Peyer's patch (tissue), 4 donors: ENCODE measurements at places on chromosomes 7 and 10. TPM values are rescaled to one million over a fixed set of nuclear protein-coding genes. Genes with fewer than 3 reads are reported as not detected.

- no peak for DNase-seq
These were observed 16.2 kb downstream of the KIFBP start for GRCh38 chr10:69004821-69005220.

DNA sequence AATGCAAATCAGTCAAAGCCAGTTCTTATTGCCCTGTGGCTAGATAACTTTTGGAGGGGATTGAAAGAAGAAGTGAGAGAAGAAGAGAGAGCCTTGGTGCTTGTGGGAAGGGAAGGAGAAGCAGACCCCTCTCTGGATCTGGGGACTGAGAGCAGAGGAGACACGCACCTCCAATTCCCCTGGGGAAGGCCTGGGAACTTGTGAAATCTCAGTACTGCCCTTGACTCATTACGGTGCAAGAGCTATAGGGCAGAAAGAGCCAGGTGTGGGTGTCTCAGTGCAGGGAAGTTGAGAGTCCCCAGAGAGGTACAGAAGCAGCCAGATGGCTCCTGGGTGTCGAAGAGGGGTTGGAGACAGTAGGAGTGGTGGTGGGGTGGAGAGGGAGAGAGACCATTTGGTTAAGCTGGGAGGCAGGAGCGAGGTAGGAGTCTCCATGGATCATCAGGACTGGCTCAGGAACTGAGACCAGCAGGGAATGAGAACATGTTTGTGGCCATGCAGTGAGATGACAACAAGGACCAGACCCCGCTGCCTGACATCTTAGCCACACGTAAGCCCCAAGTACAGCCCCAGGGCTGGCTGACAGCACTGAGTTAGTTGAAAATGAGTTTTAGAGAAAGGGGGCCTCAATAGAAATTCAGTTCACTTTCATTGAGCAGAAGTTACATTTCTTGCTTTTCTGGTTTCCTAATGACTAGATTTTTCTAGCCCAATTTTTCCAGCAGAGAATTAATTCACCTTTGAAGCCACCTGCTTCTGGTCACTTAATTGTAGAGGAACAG lies 238.2 kb downstream of the BUB3 start:
- DNase-seq = no peak

- DNase-seq = no peak
These were observed 56.0 kb upstream of the COMTD1 start for GRCh38 chr10:75291805-75292204.

Gene CALHM2
- total RNA-seq = 8.6 TPM
